Transverse colon (tissue), 4 donors: ENCODE measurements at places on chromosomes 7 and 10. TPM values are rescaled to one million over a fixed set of nuclear protein-coding genes. Genes with fewer than 3 reads are reported as not detected.

- DNase-seq: peak; percentile 97
These were observed at the start of gene TAX1BP1 for GRCh38 chr7:27739909-27740448. Gene TAX1BP1, plus strand, starts transcription at chr7:27740162. Its CDS starts 8,363 bp downstream, at chr7:27748525.

- DNase-seq: peak; percentile 56
These were observed 11.9 kb downstream of the RGR start for GRCh38 chr10:84256510-84257342.

DNA sequence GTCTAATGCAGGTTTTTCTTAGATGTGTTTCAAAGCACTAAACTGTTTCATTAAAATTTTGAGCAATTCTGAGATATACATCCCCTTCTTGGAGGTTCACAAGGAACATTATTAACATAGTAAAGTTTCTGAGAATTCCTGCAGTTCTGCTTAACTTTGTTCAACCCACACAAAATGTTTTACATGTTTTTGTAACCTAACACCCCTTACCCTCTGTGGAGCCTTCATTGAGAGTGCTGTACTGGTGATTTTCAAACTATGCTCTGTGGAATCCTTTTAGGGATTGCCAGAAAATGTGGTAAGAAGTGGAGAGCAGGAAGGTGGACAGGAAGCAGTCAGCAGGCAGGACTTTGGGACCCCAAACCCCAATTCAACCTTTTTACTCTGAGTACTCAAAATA lies 53.6 kb upstream of the ABCB5 start:
- no peak for DNase-seq

GRCh38 chr10:123958241-123958640 lies 66.6 kb upstream of the CPXM2 start:
- no peak for DNase-seq

GRCh38 chr7:158030566-158030965 lies 557.1 kb downstream of the PTPRN2 start:
- no peak for DNase-seq

DNA sequence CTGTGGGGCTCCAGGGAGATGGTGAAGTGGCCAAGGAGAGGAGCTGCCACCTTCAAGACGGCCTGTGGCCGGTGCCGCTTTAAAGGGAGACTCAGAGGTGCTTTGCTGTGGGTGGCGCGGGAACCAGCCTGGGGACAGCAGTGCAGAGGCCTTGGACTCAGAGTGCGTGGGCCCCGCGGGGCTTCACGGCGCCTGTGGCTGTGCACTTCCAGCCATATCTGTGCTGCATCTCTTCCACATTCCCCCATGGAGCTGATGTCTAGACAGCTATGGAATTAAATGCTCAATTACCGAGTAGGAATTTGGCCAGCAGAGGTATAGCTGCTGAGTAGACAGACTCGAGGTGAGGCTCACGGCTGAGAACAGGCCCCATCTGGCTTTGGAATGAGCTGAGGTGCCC lies 41.7 kb downstream of the HTRA1 start:
- no peak for DNase-seq

DNA sequence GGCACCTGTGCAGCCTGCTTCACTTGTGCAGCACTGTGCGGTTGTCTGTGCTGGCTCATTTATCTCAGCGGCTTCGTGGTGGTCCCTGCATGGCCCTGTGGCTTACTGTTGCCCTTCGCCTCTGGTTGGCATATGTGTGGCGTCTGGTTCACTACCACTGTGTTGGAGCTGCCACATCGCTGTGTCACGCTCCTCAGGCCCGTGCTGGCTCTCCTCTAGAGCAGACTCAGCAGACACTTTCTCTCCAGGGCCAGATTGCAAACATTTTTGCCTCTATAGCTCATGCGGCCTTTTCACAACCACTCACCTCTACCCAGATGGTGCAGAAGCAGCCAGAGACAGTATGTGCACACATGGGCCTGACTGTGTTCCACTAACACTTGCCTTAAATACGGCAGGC lies 37.9 kb downstream of the PPP2R2D start:
- no peak for DNase-seq

GRCh38 chr7:69422574-69422985 lies 175.7 kb upstream of the AUTS2 start:
- no peak for DNase-seq

- DNase-seq: no peak
These were observed 43.9 kb downstream of the DOCK4 start for GRCh38 chr7:112162142-112162766.

DNA sequence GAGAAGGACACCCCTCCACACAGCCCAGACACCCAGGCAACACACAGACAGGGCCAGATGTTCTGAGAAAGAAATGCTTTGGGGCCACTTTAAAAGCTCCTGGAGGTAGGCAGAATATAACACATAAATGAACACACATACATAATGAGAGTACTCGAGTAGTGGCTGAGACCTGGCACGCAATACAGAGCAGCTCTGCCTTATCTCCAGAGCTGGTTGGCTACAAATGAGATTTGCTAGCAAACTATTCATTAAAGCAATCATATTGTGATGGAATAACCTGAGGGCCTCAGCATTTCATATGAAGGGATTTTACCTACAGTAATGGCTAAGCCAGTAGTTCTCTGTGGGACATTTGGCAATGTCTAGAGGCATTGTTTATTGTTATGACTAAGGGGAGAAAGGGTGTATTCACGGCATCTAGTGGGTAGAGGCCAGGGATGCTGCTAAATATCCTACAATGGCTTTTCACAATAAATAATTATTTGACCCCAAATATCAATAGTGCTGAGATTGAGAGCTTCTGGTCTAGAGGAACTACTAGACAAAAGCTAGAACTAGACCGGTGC lies 5.5 kb upstream of the IMPDH1 start:
- no peak for DNase-seq

DNA sequence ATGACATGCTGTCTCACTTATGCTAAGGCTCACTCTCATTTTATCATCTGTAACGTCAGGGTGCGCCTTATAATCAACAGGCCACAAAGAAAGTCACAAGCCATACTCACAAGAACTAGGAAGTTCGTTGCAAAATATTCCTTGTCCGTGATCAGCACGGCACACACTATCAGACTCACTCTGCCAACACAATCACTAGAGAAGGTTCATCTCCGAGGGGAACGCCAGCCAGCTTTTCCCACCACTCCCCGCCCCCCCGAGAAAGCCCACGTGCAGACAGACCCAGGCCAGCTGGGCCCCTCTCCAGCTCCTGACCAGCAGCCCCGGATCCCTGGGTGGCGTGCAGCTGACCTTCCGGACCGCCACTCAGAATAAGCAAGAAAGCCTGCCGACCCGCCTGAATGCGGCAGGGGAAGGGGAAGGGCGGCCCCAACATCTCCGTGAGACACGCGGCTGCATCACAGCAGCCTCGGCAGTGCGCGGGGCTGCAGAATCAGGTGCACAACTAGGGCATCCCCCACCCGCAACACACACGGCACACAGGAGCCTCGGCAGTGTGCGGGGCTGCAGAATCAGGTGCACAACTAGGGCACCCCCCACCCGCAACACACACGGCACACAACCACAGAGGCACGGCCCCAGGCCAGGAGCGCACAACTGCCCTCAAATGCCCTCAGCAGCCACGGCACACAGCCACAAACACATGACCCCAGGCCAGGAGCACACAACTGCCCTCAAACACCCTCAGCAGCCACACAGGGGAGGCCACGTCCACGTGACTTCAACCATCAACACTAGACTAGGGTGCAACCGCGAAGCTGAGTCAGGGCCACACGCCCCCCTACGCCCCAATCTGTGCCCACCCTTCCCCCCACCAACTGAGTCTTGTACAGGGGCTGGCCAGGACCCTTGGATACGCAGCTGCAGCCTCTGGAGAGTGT lies 2.5 kb upstream of the GPR146 start:
- no peak for DNase-seq

GRCh38 chr7:82810558-82811259 lies 352.0 kb downstream of the PCLO start:
- DNase-seq: no peak

DNA sequence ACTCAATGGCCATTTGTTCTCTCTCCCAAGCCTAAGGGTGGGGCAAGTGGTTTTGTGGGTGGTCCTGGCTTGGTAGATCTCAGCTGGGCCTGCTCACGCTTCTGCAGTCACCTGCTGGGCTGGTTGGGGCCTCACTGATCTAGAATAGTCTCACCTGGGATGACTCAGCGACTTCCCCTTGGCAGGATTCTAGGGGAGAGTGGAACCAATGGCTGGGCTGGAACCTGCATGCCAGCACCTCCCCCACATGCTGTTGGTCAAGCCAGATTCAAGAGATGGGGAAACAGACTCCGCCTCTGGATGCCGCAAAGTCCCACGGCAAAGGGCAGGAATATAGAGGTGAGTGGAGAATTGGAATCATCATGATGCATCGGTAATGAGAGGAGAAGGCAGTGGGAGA lies 292.9 kb upstream of the NPVF start:
- DNase-seq: no peak

DNA sequence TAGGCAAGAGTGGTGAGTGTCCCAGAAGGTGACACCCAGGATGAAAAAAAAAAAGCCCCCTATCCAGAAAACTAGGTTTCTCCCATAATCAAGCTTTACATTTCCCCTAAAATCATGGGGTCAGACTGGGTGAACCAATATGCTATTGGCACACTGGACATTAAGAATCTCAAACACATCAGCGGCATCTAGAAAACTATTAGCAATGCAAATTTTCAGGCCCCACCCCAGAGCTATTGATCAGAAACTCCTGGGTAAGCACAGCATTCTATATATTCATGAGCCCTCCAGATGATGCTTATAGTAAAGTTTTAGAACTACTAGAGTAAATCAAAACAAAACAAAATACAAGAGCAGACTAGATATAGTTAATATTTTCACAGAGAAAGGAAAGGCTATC lies 36.4 kb downstream of the IQUB start:
- no peak for DNase-seq

GRCh38 chr7:129946282-129946681 lies 6.5 kb downstream of the UBE2H start:
- DNase-seq: no peak

Gene FFAR4
- total RNA-seq: 14.9 TPM

Gene GSAP
- total RNA-seq: 10.5 TPM

Gene GATA3
- not detected for total RNA-seq

Gene NPY
- total RNA-seq: not detected

Gene SLC26A3
- total RNA-seq: 296 TPM

Gene NUPR2
- not detected for total RNA-seq

Gene MYO3A
- 0.27 TPM for total RNA-seq

Gene ATOH7
- 0.79 TPM for total RNA-seq

Gene MYOZ1
- total RNA-seq: not detected
